Tibial nerve (tissue), 4 donors: ENCODE measurements at places on chromosomes 12 and 14. TPM values are rescaled to one million over a fixed set of nuclear protein-coding genes. Genes with fewer than 3 reads are reported as not detected.

- H3K27ac ChIP-seq: no peak overlapping the region
Measured at GRCh38 chr12:82608706-82609105, 78.0 kb upstream of the TMTC2 start.

- H3K27ac ChIP-seq: no peak overlapping the region
- no peaks in the 10 kb centered on the region for H3K36me3 ChIP-seq
- no peak overlapping the region for H3K4me3 ChIP-seq
- H3K27me3 ChIP-seq: no peaks in the 10 kb centered on the region
- H3K4me1 ChIP-seq: no peaks in the 10 kb centered on the region
Measured at GRCh38 chr12:117063162-117063911, 35.9 kb downstream of the TESC start.

DNA sequence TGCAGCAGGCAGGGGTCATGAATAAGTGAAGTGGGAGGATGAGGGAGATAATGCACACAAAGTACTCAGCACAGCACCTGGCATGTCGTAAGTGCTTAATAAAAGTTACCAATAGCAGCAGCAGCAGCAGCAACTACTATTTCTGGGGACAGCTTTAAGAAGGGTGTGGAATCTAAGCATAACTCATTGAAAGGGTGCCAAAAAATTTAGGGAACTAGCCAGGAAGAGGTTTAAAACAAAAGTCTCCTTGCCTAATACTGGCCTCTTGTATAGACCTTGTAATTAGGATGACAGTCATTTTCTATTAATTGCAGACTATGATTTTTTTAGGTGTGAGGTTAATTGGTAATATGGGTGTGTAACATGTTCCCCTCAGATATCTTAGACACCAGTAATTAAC lies 179.9 kb downstream of the PTPN11 start:
- no peak overlapping the region for H3K27ac ChIP-seq
- no peak for DNase-seq
- no peaks in the 10 kb centered on the region for H3K4me1 ChIP-seq
- H3K36me3 ChIP-seq: no peaks in the 10 kb centered on the region

The GLI1 gene
- total RNA-seq: 48.8 TPM

- peaks cover 18% of the 10 kb centered on the region for H3K4me1 ChIP-seq
- DNase-seq: no peak
- H3K27me3 ChIP-seq: no peaks in the 10 kb centered on the region
Measured at GRCh38 chr14:70664698-70665447, 23.2 kb downstream of the TTC9 start.

GRCh38 chr12:87310126-87310525 lies 719.1 kb downstream of the C12orf50 start:
- H3K36me3 ChIP-seq: no peaks in the 10 kb centered on the region
- H3K4me1 ChIP-seq: peaks cover 5% of the 10 kb centered on the region
- DNase-seq: no peak
- H3K27me3 ChIP-seq: no peaks in the 10 kb centered on the region
- no peak overlapping the region for H3K27ac ChIP-seq

DNA sequence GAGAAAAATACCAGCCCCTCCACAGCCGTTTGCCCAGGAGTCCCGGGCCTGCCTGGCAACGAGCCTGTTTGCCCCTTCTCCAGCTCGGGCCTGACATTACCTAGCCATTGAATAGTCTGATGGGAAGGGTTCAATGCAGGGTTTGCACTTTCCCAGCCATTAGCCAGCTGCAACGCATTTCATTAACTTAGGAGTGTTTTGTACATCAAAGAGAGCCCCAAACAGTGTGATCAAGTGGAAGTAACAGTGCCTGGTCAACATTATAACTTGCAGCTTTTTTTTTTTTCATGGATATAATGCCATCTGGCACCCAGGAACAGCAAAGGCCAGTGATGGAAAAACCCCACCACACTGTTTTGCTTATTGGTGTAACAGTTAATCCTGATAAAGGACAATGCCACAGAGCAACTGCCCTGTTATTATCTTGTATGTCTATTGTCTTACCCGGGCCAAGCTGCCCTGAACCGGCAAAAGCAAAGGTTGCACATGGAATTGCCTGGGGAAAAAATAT lies 38.0 kb downstream of the BTG1 start:
- no peak overlapping the region for H3K4me3 ChIP-seq
- H3K27me3 ChIP-seq: no peaks in the 10 kb centered on the region
- no peak for DNase-seq
- H3K4me1 ChIP-seq: peaks cover 12% of the 10 kb centered on the region
- no peaks in the 10 kb centered on the region for H3K36me3 ChIP-seq

The TMEM260 gene
- 32.1 TPM for total RNA-seq

- H3K4me3 ChIP-seq: no peak overlapping the region
- no peaks in the 10 kb centered on the region for H3K27me3 ChIP-seq
- H3K36me3 ChIP-seq: no peaks in the 10 kb centered on the region
- DNase-seq: no peak
- no peaks in the 10 kb centered on the region for H3K4me1 ChIP-seq
- H3K27ac ChIP-seq: no peak overlapping the region
Measured at GRCh38 chr12:94239332-94239993, 91.1 kb downstream of the PLXNC1 start.

The CCDC197 gene
- total RNA-seq: not detected

The TEDC1 gene
- 5.5 TPM for total RNA-seq

- H3K27me3 ChIP-seq: no peaks in the 10 kb centered on the region
- no peak for DNase-seq
- no peak overlapping the region for H3K4me3 ChIP-seq
- no peaks in the 10 kb centered on the region for H3K36me3 ChIP-seq
- peaks cover 16% of the 10 kb centered on the region for H3K4me1 ChIP-seq
Measured at GRCh38 chr12:124130691-124131591, 157.9 kb downstream of the ZNF664 start.

The NFATC4 gene
- total RNA-seq: 58.6 TPM

The LRTM2 gene
- total RNA-seq: not detected

- H3K4me1 ChIP-seq: no peaks in the 10 kb centered on the region
- no peak overlapping the region for H3K27ac ChIP-seq
- H3K27me3 ChIP-seq: peaks cover 8% of the 10 kb centered on the region
- H3K36me3 ChIP-seq: no peaks in the 10 kb centered on the region
Measured at GRCh38 chr14:104356020-104356737, 217.8 kb downstream of the KIF26A start.

The SLC7A7 gene
- total RNA-seq: 8.4 TPM

- no peaks in the 10 kb centered on the region for H3K4me1 ChIP-seq
- H3K27me3 ChIP-seq: no peaks in the 10 kb centered on the region
- DNase-seq: no peak
- H3K36me3 ChIP-seq: peaks cover 4% of the 10 kb centered on the region
- no peak overlapping the region for H3K4me3 ChIP-seq
Measured at GRCh38 chr12:7155471-7156034, 25.4 kb downstream of the CLSTN3 start.

The OAS3 gene
- 9.0 TPM for total RNA-seq

The SYCP3 gene
- not detected for total RNA-seq
